Left ventricle myocardium inferior (tissue), 1 donor: ENCODE measurements at places on chromosomes 5 and 9.

DNA sequence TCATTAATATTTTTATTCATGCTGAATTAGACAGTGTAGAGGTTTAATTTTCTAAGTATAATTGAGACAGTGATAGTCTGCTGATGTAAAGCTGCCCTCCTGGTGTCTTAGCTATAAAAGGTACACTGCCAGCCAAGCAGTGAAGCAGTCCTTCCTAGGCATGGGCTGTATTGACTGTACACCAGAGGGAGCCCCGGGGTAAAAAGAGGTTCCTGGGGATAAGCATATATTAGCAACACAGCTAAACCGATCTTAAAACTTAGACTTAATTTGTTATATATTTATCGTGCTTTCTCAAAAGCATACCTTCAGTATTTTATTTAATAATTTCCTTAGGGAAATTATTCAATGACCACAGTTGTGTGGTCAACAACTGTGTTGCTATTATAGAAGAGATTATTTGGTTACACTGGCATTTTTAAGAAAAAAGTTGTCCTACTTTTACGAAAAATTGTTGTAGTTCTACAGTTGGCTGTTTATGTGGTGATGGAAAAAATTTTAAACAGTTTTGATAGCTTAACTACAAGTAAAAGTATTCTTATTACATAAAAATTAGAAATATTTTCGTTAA is 68.8 kb downstream of the ELL2 start:
- no peak for DNase-seq

- DNase-seq, result no peak
Observed at GRCh38 chr9:34556949-34557348, 32.6 kb downstream of the CNTFR start.

- DNase-seq, result no peak
Observed at GRCh38 chr9:20504930-20505329, 117.4 kb downstream of the MLLT3 start.

- DNase-seq, result no peak
Observed at GRCh38 chr5:175750511-175750931, 92.7 kb downstream of the HRH2 start.

- no peak for DNase-seq
Observed at GRCh38 chr5:100188339-100188738, 346.8 kb upstream of the FAM174A start.

DNA sequence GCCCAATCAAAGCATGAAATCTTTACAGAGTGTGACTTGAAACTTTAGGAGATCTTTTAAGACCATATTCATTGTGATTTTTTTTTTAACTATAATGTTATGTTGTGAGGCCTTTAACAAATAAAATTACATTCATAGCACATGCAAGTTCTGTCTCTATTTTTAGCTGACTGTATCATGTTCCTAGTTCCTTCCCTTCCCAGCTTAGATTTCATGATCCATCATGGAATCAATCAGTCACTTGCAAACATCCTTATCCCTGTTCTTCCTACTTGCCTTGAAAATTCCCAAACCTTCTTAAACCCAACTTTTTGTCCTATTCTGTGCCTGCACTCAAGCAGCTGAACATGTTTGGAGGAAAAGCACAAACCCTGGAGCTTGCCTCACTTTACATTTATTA is 141.8 kb downstream of the DMXL1 start:
- no peak for DNase-seq

- peak; percentile 60 for DNase-seq
Observed at GRCh38 chr5:1167728-1168709, 33.4 kb upstream of the SLC6A19 start.

GRCh38 chr5:132751444-132751843 is 4.2 kb downstream of the CCNI2 start:
- DNase-seq, result no peak

DNA sequence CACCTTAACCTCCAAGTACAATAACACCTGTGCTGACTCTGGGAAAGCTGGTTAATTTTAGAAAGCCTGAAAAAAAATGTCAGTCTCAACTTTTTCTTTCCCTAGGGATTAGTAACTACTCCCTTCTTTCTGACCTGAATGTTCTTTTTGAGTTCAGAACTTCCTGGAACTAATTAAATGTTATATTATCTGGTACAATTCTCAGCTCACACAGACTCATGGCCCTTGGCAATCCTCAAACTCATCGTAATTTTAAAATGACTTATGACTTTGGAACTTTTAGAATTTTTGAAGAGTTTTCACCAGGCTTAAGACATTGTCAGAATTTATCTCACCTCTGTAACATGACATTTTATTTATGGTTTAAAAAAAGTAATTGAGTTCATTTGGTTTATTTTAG is 315.0 kb downstream of the FER start:
- no peak for DNase-seq

DNA sequence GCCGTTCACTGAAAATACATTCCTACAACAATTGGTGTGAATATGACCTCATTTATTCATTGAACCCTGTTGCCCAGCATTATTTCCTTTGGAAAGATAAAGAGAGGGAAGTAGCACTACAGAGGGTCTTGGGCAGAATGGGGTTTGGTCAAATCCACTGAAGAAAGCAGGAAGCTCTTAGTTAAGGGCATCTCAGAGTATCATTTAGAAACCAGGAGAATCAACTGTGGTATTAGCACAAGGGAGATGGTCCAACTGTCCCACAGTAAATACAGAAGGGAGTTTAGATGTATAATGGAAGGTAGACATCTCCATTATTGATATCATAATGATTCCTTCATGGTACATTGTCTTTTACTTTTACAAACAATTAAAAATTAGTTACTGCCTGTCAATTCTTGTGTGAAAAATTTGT is 47.1 kb downstream of the LIX1 start:
- no peak for DNase-seq

DNA sequence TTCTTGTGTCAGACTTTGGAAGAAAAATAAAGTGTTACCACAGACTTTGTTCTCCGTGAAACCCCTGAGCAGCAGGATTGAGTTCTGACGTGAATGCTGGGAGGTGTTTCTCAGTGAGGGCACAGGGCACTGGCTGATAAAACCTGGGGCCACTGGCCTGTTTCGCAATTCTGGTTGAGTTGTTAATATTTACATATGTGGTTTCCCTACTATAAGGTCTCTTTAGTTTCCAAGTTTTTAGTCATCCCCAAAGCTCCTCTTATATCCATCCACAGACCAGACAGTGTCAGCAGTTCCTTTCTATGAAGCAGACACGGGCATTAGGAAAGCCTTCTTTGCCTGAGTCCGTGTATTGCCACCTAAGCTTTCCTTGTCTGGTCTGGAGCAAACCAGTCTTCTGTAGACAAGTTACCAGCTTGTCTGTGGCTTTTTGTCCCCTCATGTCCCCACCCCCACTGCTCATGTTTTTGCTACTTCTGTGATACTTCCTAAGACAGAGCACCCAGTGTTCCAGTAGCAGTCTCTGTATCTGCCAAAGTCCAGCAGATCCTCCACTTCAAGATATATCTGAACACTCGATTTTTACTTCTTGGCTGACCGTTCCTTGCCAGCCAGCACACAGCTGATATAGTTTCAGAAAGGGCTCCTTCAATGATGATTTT is 42.0 kb downstream of the ACO1 start:
- no peak for DNase-seq

DNA sequence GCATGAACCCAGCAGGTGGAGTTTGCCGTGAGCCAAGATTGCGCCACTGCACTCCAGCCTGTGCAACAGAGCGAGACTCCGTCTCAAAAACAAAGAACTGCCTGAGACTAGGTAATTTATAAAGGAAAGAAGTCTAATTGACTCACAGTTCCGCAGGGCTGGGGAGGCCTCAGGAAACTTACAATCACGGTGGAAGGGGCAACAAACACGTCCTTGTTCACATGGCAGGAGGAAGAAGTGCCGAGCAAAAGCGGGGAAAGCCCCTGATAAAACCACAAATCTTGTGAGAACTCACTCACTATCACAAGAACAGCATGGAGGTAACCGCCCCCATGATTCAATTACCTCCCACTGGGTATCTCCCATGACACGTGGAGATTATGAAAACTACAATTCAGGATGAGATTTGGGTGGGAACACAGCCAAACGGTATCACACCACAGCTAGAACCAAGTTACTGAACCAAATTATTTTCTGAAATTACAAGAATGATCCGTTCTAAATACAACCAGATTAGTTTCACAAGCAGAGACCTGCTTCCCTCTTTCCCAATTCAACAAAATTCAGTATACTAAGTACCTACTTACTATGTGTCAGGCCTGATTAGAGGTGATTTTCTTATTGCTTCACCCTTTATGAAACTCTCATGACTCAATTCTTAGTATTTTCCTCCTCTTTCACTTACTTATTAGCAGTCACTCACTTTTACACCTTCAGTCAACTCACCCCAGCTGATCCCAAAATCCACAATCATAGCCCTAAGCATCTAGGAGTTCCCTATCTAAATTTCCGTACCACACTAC is 8.4 kb downstream of the UBTD2 start:
- DNase-seq, result no peak

- DNase-seq, result no peak
Observed at GRCh38 chr5:160475864-160476438, 54.3 kb downstream of the PTTG1 start.

DNA sequence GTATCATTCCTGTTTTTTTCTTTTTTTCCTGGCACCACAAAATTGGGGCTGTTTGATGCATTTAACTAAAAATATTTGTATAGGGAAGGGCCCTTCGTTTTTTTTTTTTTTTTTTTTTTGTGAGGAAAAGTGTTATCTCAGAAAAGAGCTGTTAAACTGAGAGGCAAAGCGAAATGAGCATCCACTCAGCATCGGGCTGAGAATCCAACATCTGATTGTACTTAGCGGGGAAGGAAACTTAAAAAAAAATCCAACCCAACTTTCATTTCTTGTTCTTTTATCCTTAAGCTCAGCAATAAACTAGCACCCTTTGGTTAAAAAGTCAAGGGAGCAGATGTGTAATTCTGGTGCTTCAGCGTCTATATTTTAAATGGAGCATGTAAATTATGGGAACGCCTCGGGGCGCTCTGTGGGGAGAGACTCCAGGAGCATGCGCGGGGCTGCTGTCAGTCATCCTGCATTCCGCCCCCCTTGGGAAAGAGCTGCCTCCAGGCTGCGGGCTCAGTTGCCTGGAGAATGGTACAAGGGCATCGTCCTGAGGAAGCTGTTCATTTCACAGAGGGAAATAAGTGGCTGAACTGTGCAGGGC is 33.3 kb downstream of the DMRT2 start:
- DNase-seq, result peak; percentile 21

- no peak for DNase-seq
Observed at GRCh38 chr5:6472792-6473191, 24.1 kb downstream of the UBE2QL1 start.

DNA sequence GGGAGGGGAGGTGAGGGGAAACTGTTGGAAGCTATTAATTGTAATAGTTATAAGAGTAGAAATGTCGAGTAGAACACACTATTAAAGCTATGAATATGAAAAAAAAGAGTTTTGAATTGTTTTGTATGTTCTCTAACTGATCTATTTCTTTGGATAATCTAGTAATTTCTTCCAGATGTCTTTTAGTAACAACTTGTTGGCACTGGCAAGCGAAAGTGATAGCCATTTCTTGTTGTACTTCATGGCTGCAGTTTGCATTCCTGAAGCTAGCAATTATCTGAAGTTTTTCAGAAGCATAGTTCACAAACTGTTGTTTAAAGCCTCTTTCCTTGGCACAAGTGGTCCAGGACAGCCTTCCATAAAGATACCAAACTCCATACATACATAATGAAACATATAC is 49.4 kb upstream of the SPATA31C2 start:
- no peak for DNase-seq

- no peak for DNase-seq
Observed at GRCh38 chr5:118967059-118967508, 21.3 kb downstream of the DTWD2 start.
